ENCODE measurements at places on chromosomes 12 and 14.

DNA sequence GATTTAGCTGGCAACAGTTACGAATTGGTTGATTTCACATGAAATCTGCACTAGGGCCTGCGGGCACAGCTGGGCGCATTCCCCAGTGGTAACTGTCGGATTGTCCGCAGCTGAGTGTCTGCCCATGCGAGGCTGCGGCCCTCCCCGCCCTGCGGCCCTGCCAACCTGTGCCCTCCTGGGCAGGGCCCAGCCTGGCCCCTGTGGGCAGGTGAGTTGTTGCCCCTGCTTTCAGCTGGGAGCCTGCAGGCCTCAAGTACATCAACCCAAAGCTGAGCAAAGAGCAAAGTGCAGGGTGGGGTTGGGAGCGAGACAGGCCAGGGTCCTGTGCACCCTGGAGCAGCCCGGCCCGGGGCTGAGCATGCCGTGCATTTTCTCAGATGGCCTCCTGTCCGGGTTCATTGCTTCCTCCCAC lies 89.1 kb downstream of the ADGRD1 start:
- DNase-seq: no peak

- DNase-seq: peak; percentile 62
Observed at GRCh38 chr14:73796893-73797542, 54.6 kb upstream of the PTGR2 start.

DNA sequence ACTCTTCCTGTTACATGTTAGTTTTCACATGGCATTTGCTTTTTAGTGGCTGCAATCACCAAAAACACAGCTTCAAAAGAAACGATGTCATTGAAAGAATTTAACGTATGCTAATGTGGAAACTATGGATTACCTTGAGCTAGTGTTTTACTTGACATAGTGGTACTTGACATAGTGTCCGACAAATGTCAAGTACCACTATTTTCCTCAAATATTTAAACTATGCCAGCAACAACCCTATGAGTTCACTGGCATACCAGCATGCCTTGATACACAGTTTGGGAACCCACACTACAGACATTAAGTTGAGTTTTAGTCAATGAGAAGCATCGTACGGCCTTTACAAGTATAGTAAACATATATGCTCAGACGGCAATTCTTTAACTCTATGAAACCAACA lies 560.3 kb downstream of the GALC start:
- no peak for DNase-seq

- no peak for DNase-seq
Observed at GRCh38 chr14:71636820-71637471, 295.3 kb upstream of the RGS6 start.

GRCh38 chr12:75834591-75834990 lies 197.0 kb downstream of the PHLDA1 start:
- peak; percentile 91 for DNase-seq

GRCh38 chr14:101548710-101549109 lies 12.6 kb upstream of the DIO3 start:
- no peak for DNase-seq

GRCh38 chr14:77593501-77593961 lies 22.9 kb downstream of the SPTLC2 start:
- peak; percentile 81 for DNase-seq

DNA sequence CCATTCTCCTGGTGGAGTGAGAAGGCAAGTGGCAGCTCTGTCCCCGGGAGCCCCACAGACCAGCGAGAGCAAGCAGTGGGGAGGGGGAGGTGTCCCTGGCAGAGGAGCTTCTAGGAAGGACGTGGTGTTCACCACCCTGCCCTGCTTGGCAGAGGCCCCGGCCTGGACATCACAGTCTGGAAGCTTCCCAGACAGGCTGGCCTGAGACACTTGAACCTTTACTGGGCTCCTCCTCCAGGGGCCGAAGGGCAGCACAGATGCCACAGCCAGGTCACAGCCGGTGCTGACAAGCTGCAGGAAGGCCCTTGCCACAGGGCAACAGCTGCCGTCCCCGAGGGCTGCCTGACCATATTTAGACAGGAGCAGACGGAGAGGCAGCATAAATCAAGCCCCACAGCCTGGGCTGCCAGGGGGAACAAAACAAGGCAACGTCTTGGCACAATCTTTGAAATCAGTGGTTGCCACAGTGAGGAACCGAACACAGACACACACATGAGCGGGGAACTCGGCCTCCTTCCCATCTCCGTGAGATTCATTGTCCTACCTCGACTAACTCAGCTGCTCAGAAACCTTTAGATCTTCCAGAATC lies 28.5 kb downstream of the PRIMA1 start:
- DNase-seq: no peak

- DNase-seq: no peak
Observed at GRCh38 chr12:19030180-19030579, 99.4 kb upstream of the PLEKHA5 start.

DNA sequence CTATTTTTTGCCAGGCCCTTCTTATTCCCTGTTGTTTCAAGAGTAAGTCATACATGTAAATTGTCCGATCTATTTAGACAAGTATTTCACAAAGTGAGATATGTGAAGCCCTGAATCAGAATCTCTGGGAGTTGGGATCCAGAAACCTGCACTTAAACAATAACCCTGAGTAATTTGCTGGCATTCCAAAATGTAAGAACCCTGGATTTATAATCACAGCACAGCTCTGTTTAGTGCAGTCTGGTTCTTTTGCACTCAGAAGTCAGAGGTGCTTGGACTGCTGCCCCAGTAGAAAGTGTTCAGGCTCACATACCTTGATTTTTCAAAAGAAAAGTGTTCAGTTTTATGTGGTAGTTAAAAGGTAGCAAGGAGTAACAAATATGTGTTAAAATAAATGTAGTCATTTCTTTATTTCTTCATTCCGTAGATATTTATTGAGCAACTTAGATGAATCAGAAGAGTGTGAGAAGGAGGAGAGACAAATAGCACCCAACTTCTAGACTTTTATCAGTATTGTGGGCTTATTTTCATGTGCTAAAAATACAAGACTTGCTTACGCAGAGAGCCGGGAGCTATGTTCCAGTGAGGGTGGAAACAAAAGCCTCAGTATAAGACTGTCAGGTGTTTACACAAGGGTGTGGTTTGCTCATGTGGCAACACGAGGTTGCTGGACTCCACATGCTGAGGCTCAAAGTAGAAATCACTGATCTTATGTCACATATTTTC lies 70.1 kb downstream of the SYNE2 start:
- DNase-seq: peak; percentile 75

DNA sequence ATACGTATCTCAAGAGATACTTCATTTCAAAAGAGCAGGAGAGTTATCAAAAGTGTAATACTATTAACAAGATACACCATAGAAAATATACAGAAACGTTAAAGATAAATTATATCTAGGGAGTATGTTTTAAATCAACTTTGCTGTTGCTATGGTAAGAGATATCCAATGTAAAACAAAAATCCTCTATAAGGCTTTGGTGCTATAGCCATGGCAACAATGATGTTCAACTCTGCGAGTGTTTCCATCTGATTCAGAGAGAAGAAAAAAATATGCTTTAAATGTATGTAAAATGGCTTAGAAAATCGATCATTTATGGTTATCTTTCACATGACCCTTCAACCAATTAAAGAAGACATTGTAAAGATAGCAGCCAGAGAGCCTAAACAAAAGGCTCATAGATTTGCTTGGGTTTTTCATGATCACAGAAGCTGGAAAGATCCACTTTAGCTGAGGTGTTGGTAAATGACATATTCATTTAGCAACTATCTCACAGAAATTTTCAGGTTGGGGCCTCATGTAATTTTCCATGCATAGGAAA lies 387.0 kb upstream of the GARIN6 start:
- no peak for DNase-seq

DNA sequence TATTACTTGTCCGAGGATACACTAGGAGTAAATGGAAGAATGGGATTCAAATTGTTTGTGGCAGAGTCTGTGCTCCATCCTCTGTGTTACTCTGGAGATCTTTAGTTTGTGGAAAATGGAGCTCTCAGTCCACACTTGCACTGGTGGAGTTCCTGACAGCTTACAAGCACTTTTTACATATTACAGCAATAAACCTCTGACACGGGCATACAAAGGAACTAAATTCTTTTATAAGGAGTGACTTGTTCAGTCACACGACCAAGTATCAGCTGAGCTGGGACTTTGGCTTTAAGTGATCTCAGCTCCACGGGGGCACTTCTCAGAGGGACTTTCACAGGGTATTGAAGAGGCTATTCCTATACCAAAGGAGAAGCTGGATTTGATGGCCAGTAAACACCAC lies 417.5 kb downstream of the LRIG3 start:
- no peak for DNase-seq

DNA sequence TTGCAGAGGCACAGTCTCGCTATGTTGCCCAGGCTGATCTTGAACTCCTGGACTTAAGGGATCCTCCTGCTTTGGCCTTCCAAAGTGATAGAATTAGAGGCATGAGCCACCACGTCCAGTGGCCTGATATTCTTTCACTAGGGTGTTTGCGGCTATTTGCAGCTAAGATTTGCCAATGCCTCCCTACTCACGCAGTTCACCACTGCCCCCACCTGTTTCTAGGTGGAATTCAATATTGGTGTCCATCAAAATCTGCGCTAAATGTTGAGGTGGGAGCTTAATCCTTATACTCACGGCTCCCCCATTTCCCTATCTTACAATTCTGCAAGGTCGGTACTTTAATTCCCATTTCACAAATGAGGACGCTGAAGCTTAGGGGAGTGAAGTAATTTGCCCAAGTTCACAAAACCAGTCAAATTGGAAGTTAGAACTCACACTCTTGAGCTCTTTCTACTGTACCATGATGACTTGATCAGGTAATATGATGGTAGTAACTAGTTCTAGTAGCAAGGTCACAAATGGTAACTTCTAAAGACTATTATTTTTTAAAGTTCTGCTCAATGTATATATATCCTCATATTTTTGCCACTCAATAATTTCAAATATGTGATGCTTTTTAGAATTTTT lies 22.1 kb upstream of the LRRC9 start:
- peak; percentile 45 for DNase-seq

DNA sequence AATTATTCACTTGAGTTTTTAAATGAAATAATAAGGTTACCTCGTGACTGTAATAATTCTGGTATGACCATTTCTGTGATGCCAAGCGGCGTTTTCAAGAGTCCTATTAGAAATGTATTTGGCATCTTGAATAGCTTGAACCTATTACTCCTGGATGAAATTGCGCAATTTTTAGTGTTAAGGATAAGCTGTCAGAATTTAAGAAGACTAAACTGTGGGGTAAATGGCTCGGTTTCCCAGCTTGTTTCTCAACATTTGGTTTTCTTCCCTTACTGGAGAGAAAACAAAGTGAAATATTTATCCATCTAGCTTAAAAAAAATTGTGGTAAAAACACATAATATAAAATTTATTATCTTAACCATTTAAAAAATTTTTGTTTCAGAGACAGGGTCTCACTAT lies 26.8 kb downstream of the PCNX1 start:
- no peak for DNase-seq

DNA sequence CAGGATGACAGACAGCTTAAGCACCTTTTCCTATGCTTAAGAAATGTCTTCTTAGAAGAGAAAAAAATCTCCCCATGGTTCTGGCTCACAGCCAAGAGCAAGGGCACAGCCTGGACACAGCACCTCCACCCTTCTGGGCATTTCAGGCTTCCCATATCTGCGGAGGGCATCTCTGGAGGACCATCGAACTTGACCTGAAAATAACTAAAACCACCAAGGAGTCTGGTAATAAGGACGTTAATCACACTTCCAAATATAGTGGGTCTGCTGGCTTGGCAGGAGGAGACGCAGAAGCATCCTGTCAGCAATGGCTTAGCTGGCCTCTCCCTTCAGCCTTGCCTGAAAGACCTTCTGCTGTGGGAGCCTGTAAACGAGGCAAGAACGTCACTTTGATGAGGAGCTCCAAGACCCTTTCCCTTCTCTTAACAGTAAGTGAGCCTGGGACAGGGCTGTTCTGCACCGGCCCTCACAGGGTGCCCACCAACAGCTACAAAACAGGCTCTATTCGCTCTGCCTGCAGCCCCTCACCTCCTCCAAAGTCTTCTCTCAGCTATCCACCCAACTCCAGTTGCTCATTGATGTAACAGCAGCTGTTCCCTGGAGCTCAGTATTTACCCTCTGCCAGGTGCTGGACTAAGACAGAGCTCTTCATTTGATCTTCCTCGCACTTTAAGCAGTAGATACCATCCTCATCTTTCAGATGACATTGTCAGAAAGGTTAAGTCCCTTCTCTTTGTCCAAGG lies 13.2 kb downstream of the SETD3 start:
- DNase-seq: no peak

- DNase-seq: no peak
Observed at GRCh38 chr12:75323663-75324062, 6.5 kb downstream of the CAPS2 start.

- DNase-seq: peak; percentile 76
Observed at GRCh38 chr12:124422142-124422569, 127.3 kb downstream of the RFLNA start.

DNA sequence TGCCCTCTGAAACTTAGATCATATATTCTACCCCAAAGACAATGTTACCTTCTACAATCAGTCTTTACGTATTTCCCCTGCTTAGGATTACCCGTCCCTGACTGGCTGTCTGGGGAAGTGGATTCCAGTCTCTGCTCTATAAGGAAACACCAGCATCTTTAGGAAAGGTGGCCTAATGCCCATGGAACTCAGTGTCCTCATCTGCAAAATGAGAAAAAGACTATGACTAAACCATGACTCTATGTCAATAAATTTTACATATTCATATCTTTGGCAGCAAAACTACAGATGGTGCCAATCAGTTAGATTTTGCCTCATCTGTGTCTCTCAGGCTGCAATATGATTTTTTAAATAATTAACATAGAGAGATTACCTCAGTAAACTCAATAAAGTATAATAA lies 133.8 kb downstream of the ITPR2 start:
- DNase-seq: peak; percentile 19

DNA sequence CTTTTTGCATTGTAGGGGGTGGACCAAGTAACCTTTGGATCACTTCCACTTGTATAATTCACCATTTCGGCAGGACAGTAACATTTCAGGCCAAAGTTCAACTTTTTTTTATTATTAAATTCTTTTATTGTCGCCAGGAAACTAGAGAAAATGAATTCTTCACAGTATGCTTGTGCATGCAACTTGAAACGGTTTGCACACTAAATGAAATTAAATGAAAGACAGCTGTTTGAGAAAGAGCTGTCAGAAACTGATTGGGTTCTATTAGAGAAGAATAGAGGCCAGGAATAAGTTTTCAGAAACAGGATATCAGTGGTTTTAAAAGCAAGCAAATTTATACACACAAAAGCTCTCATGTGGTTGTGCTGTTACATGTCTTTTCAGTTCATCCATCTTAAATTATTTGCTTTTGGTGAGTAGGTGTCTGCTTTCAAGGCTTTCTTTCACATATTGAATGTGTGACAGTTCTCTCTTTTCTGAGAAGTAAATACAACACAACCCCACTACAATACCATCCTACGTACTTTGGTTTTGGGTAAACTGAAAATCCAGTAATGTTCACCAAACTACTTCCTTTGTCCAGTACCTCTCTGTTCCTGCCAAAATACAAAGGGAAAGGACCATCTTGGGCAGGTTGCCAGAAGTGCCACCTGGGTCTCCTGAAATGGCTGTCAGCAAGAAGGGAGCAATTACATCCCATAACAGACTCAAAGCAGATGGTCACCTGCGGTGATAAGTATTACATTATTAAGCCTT lies 291.7 kb downstream of the RAD51B start:
- DNase-seq: no peak

GRCh38 chr12:27233814-27234213 lies 10.3 kb upstream of the STK38L start:
- no peak for DNase-seq

Measured in kidney tubule cell (primary cell).